ENCODE measurements at places on chromosomes 2 and 18. TPM values are rescaled to one million over a fixed set of nuclear protein-coding genes. Genes with fewer than 3 reads are reported as not detected.

The RAPH1 gene
- 2.9 TPM for total RNA-seq

The CNGA3 gene
- not detected for total RNA-seq

The C2orf15 gene
- 1.6 TPM for total RNA-seq

The LNPK gene
- total RNA-seq = 31.6 TPM

The SIX3 gene
- total RNA-seq = not detected

The SLC4A5 gene
- 18.5 TPM for total RNA-seq

The RFTN2 gene
- not detected for total RNA-seq

The REG1B gene
- not detected for total RNA-seq

The GALNT3 gene
- 2.5 TPM for total RNA-seq

The PSD4 gene
- total RNA-seq = 205 TPM

The CDH20 gene
- total RNA-seq = 0.44 TPM

The SPEG gene
- 15.0 TPM for total RNA-seq

The CRACDL gene
- total RNA-seq = 1.5 TPM

The CD302 gene
- 1.2 TPM for total RNA-seq

The ACADL gene
- not detected for total RNA-seq

The TMEM182 gene
- 4.5 TPM for total RNA-seq

The MOGAT1 gene
- total RNA-seq = not detected

The AGFG1 gene
- total RNA-seq = 75.1 TPM

All from naive thymus-derived CD4-positive, alpha-beta T cell (primary cell).